Left forelimb (tissue), 1 donor: ENCODE measurements at places on chromosomes 16 and 17.
A peak's percentile ranks its signal among the peaks of the same experiment; 100 is the strongest.

- no peak for DNase-seq
These were observed 65.9 kb downstream of the EMP2 start for GRCh38 chr16:10514369-10515055.

DNA sequence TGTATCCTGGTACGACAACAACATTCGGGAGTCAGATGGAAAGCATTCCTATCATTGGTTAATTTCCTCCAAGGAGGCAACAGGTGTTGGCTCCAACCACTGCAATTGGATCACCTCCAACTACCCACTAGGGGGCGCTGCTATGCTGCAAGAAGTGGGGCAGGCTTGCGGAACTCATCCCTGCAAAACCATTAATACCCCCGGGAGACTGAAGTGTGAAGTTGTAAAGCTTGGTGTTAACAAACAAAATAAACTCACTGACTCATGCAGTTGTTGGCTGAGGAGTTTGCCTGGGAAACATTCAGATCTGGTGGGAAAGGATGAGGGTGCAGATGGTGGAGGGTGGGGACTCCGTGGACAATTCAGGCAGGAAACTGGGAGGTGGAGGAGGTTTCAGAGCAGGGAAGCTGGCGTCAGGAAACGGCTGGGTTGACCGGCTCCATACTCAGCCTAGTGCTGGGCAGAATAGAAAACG is 84.9 kb downstream of the HS3ST2 start:
- peak; percentile 70 for DNase-seq

- no peak for DNase-seq
These were observed 5.8 kb downstream of the CDIPT start for GRCh38 chr16:29857133-29857760.

DNA sequence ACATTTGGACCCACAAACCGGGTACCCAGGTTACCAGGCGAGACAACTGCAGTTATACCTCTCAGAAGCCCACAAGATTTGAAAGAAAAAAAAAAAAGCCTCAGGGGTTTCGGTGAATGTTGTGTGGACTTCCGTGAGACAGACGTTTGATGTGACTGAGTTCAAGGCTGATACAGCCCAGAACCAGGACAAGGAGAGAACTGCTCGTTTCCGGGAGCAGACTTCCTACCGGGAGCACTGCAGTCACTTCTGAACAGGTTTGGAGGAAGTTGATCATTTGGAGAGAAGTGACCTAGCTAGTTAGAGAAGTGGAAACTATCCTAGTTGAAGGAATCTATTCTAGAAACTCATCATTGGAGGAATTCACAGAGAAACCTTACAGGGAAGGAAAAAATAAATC is 847 bp downstream of the CKLF start:
- DNase-seq: no peak

DNA sequence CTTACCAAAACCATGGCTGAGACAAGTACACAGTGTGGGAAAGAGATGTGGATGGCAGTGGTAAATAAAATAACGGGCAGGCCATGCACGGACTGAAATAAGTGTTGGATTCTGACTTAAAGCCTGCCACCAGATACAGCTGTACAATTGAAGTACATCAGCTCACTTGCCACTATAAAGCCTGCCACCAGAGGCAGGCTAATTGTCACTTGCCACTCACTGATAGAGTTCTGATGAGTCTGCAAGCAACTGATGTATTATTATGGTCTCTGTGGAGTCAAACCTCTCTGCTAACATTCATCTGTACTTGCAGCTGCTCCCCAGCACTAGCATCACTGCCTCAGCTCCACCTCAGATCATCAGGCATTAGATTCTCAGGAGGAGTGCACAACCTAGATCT is 93.0 kb downstream of the CYTH1 start:
- no peak for DNase-seq

GRCh38 chr17:5078106-5079028 is at the start of gene ZFP3:
TSS of gene ZFP3 (plus strand) at chr17:5078467. CDS start at chr17:5091505, 13,038 bp downstream.
- DNase-seq: peak; percentile 90

- DNase-seq: peak; percentile 80
These were observed 98.9 kb upstream of the GSE1 start for GRCh38 chr16:85514295-85514597.

DNA sequence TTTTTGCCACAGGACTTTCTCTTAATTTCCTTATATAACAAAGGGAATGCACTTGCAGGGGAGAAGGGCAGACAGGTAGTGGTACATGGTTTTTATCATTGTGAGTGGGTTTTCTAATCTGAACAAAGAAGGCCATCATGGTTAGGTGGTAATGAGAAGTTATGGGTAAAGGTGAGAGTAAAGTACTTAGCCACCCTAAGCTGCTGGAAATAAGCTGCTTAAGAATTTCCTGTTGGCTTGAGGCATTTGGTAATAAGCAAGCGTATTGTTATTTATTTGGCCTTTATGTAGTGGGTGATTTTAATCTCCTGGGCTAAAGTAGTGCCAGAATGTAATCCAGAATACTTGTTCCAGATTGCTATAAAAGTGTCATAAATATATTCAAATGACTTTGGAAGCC is 27.1 kb downstream of the TAC4 start:
- no peak for DNase-seq

DNA sequence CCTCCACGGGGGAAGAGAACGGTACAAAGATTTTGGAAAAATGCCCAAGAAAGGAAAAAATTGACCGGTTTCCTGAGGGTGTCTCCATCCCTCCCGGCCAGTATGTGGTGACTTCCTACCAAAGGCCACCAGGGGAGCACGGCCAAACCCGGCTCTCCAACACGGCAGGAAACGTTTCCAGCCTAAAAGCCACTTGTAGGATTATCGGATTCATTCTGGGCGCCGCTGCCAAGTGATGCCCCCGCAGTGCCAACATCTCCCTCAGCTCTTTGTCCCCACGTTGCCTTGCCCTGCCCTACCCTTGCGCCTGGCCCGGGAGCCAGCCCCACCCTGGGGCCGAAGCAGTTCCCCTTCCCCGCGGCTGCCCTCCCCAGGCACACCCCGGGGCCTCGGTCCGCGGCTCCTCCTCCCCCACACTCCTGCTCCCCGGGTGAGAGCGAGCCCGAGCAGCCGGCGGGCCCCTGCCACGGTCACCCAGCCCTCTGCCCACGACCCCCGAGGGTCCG is 688 bp downstream of the CRK start:
- DNase-seq: no peak

- peak; percentile 67 for DNase-seq
These were observed 668 bp downstream of the SPATA2L start for GRCh38 chr16:89700649-89701424.

DNA sequence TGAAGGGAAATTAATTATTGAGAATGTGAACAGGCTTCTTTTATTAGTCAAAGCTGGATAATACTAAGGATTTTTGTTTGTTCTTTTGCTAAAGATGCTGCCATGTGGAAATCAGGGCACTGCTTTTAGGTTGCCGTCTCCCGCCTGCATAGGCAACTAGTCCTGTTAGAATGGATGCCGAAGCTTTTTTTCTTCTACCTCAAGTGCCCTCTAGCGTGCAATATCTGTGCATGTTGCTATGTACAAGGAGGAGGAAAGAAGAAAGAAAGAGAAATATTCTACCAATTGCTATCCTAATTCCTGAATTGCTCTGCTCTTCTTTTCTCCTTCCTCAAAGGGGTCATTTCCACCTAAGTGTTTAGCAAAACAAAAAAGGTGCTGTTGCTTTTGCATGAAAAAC is 5.2 kb upstream of the CDH8 start:
- no peak for DNase-seq

- no peak for DNase-seq
These were observed 4.0 kb upstream of the ADGRG3 start for GRCh38 chr16:57663917-57664661.

DNA sequence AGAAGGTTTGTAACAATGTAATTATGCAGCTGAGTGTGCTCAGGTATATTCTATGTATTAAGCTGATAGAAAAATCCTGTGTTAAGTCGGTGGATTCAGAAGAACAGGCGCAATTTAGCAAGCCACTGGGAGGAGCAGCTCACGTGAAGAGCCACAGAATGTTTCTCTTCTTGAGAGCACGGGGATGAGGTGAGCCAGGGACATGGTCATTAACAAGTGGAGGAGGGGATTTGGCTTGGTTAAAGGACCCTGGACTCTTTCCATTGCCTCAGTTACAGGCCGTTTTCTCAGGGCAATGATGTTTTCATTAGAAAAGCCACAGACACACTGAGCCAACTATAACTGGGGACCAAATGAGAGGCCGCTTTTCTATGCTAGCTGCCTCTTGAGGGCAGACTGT is 178.7 kb downstream of the SNX29 start:
- DNase-seq: no peak

- peak; percentile 36 for DNase-seq
These were observed 53.7 kb upstream of the RPL38 start for GRCh38 chr17:74149597-74150427.

DNA sequence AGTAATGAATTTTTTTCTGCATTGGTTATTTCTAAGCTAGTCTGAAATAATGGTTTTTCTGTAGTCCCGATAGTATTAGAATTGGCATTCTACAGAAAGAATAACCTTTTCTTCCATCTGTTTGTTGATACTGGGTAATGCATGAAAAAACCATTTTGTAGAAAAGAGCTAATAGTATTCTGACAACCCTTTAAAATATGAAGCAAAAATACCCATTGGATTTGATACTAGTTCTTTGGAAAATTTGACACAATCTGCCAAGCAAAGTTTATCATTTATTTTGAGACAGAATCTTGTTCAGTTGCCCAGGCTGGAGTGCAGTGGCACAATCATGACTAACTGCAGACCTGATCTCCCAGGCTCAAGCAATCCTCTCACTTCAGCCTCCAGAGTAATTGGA is 366.8 kb upstream of the MON1B start:
- no peak for DNase-seq
